Activated CD4-positive, alpha-beta T cell treated with anti-CD3 and anti-CD28 coated beads for 4 hours (primary cell): ENCODE measurements at places on chromosomes 7 and 10.

DNA sequence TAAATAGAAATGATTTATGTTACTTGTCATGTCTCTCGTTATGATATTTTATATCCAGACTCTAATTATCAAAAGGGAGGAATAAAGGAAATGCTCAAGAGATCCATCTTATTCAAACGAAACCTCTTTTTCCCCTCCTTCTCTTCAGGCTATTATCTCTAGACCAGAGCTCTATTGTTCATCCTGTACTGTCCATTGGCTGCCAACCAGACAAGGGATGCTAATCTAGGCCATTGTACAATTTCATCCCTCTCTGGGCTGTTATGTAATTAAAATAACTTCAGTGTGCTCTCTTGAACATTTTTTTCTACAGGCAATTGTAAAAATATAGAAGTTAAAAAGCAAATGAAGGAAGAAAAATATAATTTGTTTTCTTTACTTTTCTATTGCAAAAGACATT, 220.4 kb downstream of the HDAC9 start:
- no peak for DNase-seq

GRCh38 chr10:93417921-93418320, 64.2 kb downstream of the MYOF start:
- DNase-seq, result no peak

- peak; percentile 64 for DNase-seq
Measured at GRCh38 chr7:105691680-105692564, 110.6 kb upstream of the EFCAB10 start.

- no peak for DNase-seq
Measured at GRCh38 chr7:75624134-75624832, 114.5 kb downstream of the HIP1 start.

- DNase-seq, result no peak
Measured at GRCh38 chr7:154985230-154985629, 17.7 kb downstream of the PAXIP1 start.

DNA sequence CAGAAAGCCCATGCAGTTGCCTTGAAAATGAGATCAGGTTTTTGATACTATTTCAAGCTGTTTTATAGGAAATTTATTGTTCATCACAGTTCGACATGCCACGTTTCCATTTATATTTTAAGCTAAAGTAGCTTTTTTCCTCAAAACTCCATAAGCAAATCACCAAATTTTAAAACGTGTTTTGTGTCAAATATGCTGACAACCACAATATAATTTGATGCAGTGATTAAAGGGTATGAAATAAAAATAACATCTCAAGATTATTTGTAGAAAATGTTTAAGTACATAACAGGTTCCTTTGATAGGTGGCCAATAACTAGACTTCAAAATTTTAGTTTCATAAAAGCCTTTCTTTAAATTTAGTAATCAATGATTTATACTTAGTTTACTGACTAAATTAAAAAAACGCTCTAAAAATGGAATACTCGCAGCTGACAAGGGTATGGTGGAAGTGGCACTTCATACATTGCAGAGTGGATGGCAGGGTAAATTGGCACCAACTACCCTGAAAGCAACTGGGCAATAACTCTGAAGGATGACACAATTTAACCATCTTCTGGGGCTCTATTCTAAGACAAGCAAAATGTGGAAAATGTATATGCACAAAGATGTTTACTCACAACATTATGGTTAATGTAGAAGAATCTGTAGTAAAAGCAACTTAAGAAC, 481.6 kb downstream of the TNS3 start:
- no peak for DNase-seq

- no peak for DNase-seq
Measured at GRCh38 chr10:131242007-131242406, 69.5 kb downstream of the TCERG1L start.

GRCh38 chr7:25759748-25760147, 392.2 kb upstream of the NFE2L3 start:
- no peak for DNase-seq

- no peak for DNase-seq
Measured at GRCh38 chr10:14617852-14618251, 156.8 kb downstream of the FAM107B start.

DNA sequence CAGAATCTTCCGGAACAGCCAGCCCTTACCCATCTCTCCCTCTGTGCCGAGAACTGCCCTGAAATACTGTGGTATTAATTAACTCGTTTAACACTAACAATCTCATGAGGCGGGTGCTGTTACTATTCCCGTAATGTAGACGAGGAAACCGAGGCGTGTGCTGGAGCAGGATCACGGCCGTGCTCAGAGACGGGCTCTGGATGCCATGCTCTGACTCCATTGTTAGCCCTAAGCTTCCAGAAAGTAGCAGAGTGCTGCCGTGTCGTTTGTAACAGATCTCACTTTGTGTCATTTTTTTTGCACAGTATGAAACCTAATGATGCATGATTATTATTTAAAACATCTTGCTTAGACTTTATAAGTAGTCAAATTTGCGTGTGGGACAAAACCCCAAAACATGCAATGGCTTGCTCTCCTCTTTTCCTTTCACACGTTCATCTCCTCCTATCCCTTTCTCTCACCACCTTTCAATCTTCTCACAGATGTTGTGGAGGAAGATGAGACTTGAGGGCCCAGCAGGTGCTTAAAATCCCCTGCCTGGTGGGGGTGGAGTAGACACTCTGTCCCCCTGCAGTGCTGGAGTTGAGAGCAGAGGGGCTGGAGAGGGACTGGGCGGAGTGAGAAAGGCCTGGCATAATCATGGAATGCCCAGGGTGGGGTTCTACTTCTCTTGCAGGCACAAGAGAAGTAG, 482 bp upstream of the ACTR3C start:
- DNase-seq, result no peak

GRCh38 chr7:120723465-120724385, 134.2 kb downstream of the TSPAN12 start:
- no peak for DNase-seq

DNA sequence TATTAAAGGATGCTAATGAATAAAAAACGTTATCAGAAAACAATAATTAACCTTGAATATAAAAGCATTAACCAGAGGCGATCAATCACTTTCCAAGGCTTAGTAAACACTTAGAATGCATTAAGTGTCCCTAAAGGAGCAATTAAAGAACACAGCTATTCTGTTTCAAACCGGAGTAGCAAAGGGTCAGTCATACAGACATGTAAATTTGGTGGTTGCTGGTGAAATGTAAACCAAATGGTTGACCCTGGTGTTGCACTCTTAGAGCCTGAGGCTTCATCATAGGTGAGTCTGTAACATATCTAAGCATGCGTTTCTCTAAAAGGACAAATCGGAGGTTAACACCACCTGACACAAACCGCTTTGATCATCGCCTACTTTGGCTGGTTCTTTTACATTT, 1280.1 kb downstream of the TYW1 start:
- DNase-seq, result no peak

GRCh38 chr10:34280599-34281374, 534.3 kb downstream of the PARD3 start:
- DNase-seq, result no peak

- no peak for DNase-seq
Measured at GRCh38 chr10:9331583-9332008, 1277.1 kb downstream of the GATA3 start.

- no peak for DNase-seq
Measured at GRCh38 chr7:151198945-151199848, 11.1 kb downstream of the H2BK1 start.

GRCh38 chr10:23198610-23198939, 6.5 kb downstream of the PTF1A start:
- DNase-seq, result no peak

DNA sequence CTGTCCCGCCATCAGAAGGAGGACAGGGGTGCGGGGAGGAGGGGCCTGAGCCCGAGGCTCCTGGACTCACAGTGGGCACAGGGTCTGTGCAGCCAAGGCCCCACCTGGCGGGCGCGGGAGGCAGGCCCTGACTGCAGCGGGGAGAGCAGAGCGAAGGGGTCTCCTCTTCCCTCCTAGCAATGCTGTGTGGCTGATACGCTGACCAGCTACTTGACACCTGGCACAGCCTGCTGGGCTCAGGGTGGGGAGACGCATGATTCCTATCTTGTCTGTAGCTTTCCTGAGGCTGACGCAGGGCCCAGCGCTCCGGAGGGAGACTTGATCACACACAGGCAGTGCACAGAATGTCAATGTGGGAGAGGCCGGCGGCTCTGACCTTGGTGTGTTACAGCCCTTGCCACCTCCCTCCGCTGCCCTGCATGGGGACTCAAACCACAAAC, 174.9 kb downstream of the ELFN1 start:
- DNase-seq, result no peak

DNA sequence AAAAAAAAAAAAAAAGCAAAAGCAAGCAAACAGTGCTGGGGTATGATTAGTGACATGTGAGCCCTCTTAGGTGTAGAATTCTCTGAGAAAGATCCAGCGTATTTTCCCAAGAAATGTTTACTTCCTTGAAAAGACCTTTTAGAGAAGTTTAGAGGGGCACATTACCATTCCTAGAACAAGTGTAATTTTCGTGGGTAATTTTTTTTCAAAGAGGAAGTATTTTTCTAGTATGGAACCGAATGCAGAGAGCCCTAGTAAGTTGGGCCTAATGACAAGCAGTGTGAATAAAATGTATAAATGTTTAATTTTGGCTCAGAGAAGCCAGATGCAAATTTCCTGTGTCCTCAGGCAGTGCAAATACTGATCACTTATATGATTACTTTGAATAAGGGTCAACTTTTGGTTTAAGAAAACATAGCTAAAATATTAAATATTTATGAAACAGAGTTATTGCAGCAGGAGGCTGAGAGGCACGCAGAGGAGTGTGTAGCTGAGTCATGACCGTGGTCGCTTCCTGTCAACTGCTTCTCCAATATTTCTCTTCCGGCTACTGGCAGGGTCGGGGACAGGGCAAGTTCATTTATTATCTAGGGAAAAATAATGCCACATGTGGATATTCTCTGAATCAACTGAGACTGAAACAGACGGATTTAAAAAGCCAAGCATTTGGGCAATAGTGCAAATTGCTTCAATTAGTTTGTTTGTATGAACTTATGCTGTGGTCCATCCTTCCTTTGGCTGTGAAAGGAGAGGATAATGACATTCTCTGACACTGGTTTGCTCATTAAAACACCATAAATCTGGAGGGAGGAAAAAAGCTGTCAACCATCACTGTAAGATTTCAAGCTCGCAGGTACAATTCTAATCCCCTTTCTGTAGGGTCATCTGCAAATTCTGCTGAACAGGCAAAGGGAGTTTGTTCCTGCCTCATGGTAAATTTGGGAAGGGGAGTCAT, 495.2 kb downstream of the GLRX3 start:
- no peak for DNase-seq

- no peak for DNase-seq
Measured at GRCh38 chr7:69603937-69604494, 5.7 kb downstream of the AUTS2 start.

DNA sequence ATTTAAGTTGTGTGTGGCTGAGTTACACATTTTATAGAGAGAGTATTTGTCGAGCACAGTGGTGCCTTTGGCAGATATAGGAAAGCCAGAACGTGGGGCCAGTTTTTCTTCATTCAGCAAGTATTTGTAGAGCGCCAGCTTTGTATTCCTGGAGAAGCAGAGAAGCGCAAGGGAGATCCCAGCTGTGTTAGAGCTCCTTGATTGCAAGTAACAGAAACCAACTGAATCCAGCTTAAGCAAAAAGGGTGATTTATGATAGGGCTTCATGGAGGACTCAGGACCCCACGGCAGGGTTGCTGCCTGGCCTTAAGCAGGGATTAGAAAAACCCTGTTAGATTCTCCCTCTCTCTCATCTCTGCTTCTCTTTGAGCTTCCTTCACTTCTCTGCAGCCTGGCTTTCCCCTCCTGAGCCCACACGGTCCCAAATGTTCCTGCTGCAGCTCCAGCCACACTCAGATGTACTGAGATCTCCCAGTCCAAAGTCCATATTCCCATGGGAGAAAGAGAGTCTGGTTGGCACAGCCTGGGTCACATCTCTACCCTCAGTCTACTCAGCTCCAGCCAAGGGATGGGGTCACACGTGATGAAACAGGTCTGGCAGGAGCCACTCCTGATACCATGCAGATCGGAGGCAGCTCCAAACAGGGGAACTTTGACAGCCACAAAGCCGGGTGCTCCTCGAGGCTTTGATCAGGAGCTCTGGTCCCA, 16.7 kb downstream of the UBTD1 start:
- no peak for DNase-seq

GRCh38 chr10:113553149-113553548, 296 bp downstream of the HABP2 start:
- no peak for DNase-seq
